ENCODE measurements at places on chromosomes 11 and 22.

DNA sequence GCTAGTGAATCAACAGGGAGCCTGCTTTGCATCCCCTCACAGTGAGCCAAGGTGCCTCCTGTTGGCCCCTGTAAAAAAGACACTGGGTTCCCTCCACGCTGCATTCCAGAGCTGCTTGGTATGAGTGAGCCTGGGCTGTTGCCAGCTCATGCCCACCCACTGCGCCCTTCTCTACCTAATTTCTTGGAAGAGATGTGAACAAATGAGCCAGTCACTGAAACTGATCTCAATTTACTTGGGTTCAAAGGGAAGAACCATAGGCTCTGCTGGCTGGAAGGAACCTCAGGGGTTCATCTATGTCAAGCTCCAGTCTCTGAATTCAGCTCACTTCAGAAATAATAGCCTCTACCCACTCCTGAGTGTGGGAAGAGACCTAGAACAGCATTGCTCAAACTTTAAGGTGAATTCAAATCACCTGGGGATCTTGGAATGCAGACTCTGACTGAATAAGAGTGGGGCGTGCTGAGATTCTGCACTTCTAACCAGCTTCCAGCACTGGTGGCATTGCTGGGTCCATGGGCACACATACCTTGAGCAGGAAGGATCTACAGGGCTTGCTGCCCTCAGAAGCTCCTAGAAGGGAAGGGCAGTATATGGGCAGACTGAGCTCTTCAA, 5.4 kb upstream of the TMPRSS4 start:
- DNase-seq, result no peak

DNA sequence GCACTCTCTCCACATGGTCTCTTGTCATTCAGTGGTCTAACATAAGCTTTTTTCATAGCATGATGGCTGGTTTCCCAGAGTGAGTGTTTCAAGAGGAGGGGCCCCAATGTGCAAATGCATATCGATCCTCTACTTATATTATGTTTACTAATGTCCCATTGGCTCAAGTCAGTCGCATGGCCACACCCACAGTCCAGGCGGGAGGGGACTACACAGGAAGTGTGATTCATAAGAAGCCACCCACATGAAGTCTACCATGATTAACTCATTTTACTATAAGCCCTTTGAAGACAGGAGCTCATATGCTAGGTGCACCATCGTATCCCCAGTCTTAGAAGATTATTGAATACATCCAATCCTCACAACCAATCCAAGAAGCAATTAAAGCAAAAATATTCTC, 89.5 kb upstream of the ISX start:
- no peak for DNase-seq

GRCh38 chr11:90246468-90246867, 23.6 kb upstream of the CHORDC1 start:
- DNase-seq, result no peak

- DNase-seq, result no peak
Observed at GRCh38 chr11:77455740-77456139, 18.2 kb downstream of the PAK1 start.

GRCh38 chr11:64764040-64764611, 4.4 kb upstream of the PYGM start:
- no peak for DNase-seq

DNA sequence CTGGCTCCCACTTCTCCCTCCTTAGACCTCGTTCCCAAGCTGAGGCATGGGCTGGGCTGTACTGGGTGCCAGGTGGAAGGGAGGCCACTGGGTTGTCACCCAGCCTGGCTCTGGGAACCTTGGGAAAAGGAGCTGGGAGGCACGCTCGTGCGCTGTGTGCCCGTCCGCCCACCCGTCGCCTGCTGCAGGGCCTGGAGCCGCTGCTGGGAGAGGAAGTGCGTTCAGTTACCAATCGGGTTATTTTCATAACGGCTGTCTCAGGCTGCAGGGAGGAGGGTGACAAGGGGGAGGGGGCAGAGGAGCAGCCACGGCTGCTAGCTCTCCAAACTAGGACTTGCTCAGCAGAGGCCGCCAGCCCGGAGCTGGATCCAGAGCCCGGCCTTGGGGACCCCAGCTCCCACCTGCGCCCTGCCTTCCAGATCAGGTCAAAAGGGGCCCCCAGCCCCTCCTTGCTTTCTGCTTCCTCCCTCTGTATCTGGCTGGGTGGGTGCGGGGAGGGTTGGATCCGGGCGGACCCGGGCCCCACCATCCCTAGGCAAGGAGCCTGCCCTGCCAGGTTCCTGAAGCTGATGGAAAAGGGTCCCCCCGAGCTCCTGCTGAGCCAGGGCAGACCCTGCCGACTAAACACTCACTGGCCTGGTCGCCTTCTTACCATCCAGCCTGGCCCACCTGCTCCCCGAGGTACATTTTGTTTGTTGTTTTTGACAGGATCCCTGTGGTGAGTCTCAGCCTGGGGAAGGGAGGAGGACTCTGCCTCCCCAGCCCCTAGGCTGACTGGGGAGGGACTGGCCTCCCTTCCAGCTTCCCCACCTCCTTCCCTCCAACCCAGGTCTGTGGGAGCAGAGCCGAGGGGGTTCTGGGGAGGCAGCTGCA, 14.3 kb downstream of the DGKZ start:
- no peak for DNase-seq

DNA sequence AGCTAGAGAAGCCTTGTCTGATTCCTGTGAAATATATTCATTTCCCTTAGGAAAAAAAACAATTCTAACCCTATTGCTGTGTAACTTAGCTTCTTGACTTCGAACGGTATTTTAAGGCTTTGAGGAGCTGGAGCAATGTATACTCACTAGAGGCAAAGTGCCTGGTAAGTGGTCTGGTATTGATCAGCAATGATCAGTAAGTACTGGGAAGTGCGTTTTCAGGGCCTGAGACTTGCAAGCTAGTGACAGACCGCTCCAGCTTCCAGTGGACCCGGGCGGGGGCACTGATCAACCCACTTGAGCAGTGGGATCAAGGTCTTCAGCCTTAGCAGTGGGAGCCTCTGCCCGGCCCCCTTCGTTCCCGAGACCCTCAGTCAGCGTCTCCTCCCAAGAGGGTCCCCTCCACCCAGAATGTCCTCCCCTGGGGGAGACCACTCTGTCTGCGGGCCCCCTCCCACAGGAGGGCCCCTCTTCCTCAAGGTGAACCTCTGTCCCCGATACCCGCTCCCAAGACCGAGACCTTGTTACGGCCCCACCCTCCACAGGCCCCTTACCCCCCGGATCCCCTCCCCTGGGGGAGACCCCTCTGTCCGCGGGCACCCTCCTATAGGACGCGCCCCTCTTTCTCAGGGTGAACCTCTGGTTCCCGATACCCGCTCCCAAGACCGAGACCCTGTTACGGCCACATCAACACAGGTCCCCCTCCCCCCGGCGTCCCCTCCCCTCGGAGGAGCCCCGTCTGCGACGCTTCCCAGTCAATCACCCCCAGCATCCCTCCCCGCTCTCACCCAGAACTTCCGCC, 452 bp upstream of the ATXN10 start:
- DNase-seq, result no peak

GRCh38 chr11:32396331-32396730, 39.0 kb downstream of the WT1 start:
- DNase-seq, result no peak

DNA sequence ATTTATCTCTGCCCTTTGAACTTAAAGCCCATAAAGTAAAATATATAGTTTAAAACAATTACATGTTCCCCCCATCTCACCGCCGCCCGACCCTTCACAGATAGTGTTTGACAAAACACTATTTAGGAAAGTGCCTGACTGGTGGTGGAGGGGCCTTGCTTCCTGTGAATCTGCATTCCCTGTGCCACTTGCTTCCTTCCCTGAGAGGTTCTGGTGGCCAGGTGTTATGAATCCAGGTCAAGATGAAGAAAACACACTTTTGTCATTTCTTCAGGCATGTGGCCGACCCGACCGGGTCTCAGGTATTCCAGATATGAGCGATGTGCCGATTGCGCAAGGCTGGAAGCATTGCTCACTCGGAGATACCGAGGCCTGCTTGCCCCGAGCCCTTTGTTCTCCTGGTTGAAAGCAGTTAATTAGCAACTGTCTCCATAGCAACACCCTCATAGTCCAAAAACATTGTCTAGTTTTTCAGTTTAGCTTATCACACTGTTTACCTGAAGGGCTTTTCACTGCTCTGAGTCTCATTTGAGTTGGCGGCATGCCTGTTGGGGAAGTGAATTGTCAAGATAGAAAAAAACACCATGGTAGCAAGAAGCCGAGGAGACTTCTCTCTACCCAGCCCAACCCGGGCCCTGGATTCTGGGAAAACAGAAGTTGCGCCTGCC, 128.3 kb downstream of the TEAD1 start:
- DNase-seq, result peak; percentile 96

DNA sequence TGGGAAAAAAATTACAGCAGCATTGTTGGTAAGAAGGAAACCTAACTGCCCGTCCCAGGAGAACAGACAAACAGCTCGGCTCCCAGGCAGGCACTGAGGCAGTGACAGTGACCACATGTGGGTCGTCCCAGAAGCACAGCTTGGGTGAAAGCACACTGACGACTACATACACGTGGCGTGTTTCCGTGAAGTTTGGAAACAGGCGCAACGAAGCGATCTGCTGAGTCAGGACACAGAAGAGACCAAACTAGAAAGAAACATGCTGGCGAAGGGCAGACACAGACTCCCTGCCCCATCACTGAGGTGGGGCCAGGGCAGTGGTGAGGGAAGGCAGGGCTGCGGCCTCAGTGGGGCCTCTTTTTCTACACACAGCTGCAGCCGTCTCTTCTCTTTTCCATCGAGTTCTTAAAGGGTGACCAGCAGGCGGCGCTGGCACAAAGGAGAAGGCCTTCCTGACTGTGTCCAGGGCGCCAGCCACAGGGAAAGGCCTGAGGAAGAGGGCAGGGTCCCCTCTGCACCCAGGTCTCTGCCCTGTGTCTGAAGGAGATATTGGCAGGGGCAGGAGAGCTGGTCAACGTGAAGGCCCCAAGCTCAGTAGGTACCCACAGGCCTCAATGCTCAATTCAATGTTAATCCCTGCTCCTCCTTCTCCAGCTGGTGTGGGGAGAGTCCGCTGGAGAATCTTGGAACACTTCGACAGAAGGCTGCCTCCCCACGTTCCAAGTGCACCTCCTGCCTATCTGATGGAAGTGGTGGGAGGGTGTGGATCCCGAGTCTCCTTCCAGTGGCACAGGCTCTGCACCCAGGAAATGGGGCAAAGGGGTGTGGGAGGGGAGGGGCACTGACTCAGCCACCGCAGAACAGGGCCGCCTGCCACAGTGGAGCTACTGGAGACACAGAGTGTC, 19.9 kb downstream of the CARS1 start:
- peak; percentile 38 for DNase-seq

GRCh38 chr22:46864314-46865051, 102.0 kb downstream of the TBC1D22A start:
- DNase-seq, result no peak

GRCh38 chr11:23315286-23315685, 455.0 kb upstream of the CCDC179 start:
- DNase-seq, result no peak

- DNase-seq, result no peak
Observed at GRCh38 chr22:45429424-45429823, 15.9 kb downstream of the RIBC2 start.

DNA sequence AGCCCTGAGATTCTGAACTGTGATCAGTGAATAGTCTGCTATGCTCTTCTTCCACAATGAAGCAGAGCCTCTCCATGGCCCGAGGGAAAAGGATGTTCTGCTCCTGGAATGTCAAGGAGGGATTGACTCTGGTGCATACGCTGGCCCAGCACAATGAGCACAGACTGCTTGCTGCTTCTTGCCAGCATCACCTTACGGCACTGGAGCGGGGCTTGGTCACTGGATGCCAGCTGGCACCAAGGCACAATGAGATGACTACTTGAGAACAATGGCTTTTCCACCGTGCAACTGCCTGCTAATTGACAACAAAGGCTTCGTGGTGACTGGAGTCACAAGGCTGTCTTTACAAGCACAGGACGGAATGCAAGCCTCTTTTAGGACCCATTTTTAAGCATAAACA, 139.2 kb downstream of the DSCAML1 start:
- DNase-seq, result no peak

Data from astrocyte (in vitro differentiated cells and primary cell).